LHCN-M2 (cell line): ENCODE measurements at places on chromosomes 1 and 21. TPM values are rescaled to one million over a fixed set of nuclear protein-coding genes. Genes with fewer than 3 reads are reported as not detected.

DNA sequence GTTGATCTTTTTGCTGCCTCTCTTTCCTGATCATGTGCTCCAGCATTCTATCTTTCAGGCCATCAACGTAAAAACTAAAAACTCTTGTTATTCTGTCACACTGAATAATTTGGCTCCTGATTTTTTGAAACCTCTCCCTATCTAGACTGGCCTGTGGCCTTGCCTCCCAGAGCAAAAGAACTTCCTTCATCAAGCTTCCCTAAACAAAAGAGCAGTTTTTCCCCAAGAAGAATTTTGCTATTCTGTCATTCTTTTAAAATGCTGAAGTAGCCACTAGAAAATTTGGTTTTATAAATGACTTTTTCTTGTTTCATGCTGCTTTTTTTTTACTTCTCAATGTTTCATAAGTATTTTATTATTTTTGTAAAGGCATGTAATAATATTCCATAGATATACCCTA, 37.1 kb upstream of the CR2 start:
- DNase-seq, result no peak

Gene OLFML3
- 583 and 771 TPM in 2 replicates for total RNA-seq

Gene TTC22
- not detected in 2 replicates for total RNA-seq

GRCh38 chr1:221939607-221940006, 197.7 kb upstream of the DUSP10 start:
- peak; percentile 36 for DNase-seq

Gene PKP1
- total RNA-seq, result not detected in 2 replicates

DNA sequence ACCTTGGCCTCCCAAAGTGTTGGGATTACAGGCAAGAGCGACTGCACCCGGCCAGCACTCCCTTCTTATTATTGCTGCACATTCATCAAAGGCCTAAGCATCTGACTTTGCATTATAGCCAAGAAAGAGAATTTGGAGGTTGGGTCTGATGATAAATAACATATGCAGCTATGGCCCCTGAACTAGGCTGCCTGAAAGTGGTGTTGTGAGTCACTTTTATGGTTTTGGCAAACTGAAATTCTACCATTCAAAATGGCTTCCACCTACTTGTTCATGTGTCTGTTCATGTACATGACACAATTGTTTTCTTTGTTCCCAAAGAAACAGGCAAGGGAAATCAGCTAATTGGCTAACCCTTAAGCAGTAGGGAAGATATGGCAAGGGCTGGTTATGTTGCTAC, 25.0 kb upstream of the UAP1 start:
- DNase-seq, result peak; percentile 67
